OCI-LY7 (cell line): ENCODE measurements at places on chromosomes 11 and 22. TPM values are rescaled to one million over a fixed set of nuclear protein-coding genes. Genes with fewer than 3 reads are reported as not detected.

The HPS5 gene
- total RNA-seq: 25.4 and 29.9 TPM in 2 replicates

The TMEM191C gene
- total RNA-seq: 2.2 and 3.2 TPM in 2 replicates

The ANO1 gene
- total RNA-seq: not detected in 2 replicates

The DMC1 gene
- 40.6 and 60.8 TPM in 2 replicates for total RNA-seq

The NEFH gene
- total RNA-seq: not detected in 2 replicates

The B4GALNT4 gene
- not detected in 2 replicates for total RNA-seq

The NRXN2 gene
- total RNA-seq: 1.6 and 3.3 TPM in 2 replicates

The OR8A1 gene
- total RNA-seq: not detected in 2 replicates

The ZC3H12C gene
- not detected in 2 replicates for total RNA-seq

The SLC35F2 gene
- total RNA-seq: 21.1 and 21.6 TPM in 2 replicates

The CD248 gene
- total RNA-seq: 0.18 and 0.46 TPM in 2 replicates
